ENCODE measurements at places on chromosomes 2 and 18. TPM values are rescaled to one million over a fixed set of nuclear protein-coding genes. Genes with fewer than 3 reads are reported as not detected.

DNA sequence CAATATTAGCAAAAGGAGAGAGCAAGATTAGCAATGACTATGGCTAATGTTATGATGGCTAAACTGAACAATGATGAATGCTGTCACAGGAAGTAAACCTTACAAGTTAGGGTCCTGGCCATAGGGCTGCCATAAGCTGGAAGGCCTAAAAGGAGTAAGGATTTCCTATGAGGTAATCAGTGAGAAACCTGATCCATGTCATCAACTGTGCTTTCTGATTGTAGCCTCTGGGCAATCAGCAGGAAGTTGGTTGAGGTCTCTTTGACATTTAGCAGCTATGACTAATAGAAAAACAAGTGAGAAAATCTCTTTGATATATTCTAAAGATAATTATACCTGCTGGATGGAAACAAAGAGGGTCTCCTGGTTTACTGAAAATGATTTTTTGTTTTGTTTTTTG is 193.0 kb downstream of the RAB3GAP1 start:
- H3K4me1 ChIP-seq, result no peaks in the 10 kb centered on the region
- peak; percentile 73 for DNase-seq
- H3K27me3 ChIP-seq, result no peaks in the 10 kb centered on the region
- H3K36me3 ChIP-seq, result no peaks in the 10 kb centered on the region
- no peak overlapping the region for H3K27ac ChIP-seq

- DNase-seq, result no peak
- H3K27ac ChIP-seq, result no peak overlapping the region
- H3K4me3 ChIP-seq, result no peak overlapping the region
Measured at GRCh38 chr2:43897492-43897891, 58.7 kb downstream of the ABCG8 start.

DNA sequence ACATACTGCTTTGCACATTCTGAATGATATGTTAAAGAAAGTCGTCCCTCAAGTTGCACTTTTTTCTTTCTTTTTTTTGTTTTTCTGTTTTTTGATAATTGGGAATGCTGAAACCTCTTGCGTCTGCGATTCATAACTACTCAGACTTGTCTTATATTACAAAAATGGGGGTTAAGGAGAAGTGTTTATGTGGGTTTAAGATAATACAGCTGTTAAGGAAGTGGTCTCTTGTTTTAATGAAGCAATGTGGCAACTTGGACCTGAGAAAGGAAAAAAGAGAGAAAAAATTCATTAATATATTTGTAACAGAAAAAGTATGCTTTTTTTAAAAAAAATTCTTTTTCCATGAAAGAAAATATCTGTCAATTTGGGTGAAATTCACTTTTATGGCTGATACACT is 268.5 kb upstream of the CCDC68 start:
- peak overlapping the region; percentile 64 for H3K27ac ChIP-seq
- H3K4me3 ChIP-seq, result no peak overlapping the region

DNA sequence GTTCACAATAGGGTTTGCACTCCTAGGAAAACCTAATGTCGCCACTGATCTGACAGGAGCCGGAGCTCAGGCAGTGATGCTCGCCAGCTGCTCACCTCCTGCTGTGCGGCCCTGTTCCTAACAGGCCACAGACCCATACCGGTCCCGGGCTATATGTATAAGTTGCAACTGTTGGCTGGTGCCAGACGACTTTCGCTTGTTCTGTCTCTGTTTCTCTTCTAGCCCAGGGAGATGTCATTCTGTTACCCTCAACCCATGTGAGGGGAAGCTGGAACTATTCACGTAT is 170.3 kb downstream of the BCL2 start:
- DNase-seq, result no peak
- no peak overlapping the region for H3K27ac ChIP-seq
- peaks cover 2% of the 10 kb centered on the region for H3K4me1 ChIP-seq
- no peaks in the 10 kb centered on the region for H3K36me3 ChIP-seq

G6PC2 gene
- total RNA-seq, result not detected
